ENCODE measurements at places on chromosomes 3 and 15.

DNA sequence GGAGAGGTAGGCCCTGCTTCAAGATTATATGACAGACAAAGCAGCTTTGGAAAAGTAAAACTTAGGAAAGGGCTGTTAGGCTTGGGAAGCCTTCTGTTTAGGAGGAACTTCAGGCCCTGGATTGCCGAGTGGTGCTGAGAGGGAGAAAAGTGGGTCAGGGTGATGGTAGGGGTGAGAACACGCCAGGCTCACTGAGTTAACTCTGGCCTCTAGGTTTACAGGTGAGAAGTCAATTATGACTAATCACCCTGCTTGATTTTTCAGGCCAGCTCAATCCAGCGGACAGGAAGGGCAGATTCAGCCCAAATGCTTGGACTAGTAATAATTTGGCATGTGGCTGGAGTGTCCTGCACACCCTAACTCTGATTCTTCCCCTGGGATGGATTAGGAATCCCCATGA, 365.1 kb upstream of the LMCD1 start:
- no peak for DNase-seq

GRCh38 chr3:54783611-54784010, 144.2 kb downstream of the LRTM1 start:
- no peak for DNase-seq

GRCh38 chr3:151404316-151404715, 19.8 kb upstream of the P2RY12 start:
- DNase-seq: no peak

DNA sequence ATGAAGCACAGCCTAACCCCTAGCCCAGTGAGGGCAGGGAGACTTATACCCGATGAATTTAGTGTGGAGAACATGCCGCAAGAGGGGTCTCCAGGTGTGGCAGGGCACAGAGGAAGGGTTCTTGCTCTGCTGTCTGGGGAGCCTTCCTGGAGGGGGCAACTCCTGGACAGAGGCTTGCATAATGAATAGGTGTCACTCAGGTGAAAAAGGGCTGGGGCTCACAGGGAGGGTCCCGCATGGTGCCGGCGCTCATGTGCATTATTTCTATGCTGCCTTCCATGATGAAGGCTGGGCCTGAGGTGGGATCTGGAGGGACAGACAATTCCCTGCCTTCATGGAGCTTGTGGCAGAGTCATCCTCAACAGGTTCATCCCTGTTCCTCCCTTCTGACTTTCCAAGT, 51.5 kb downstream of the ITGA11 start:
- DNase-seq: no peak

DNA sequence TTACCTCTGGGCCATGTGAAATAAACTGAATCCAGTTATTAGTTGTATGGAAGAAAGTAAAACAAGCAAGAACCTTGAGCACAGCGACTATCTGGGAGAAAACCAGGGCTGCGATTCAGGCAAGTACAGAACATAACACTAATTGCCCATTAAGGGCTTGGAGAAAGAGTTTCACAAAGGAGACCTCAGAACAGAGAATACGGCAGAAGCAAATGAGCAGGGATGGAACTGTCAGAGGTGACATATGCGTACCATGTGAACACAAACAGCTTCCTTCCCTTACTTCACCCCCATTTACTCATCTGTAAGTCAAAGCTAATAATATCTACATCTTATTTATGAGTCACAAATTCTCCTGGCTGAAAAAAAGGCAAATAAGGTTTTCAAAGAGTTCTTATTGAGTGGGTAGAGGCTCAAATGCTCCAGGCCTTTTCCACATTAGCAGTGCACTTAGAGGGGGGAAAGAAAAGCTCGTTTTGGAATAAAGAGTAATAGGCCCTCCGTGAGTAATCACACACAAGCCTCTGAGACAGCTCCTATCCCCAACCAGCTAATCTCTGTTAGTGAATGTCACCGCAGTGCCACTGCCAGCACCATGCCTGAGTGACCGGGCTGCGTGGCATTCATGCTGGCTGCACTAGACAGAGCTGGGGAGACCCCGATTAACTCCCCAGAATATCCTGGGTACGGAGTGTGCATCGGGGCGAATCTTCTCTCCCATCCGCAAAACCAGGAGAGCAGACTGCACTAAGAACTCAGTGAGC, 2.6 kb downstream of the PCSK6 start:
- no peak for DNase-seq

DNA sequence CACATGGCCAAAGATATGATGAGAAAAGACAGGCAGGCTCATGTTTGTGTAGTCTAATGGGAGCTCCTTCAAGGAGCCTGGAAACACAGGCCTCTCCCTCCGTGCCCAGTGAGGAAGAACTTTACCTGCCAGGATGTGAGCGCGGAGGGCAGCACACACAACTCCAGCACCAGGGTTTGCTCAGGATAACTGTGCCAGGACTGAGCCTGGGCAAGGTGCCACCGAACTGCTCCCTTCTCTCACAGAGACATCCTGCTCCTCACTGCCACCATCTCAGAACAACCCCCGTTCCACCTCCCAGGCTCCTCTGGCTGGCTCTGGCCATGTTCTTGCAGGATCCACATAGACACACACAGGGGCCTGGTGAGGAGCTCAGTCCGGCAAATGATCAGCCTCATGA, 87.4 kb downstream of the NUP210 start:
- DNase-seq: no peak

DNA sequence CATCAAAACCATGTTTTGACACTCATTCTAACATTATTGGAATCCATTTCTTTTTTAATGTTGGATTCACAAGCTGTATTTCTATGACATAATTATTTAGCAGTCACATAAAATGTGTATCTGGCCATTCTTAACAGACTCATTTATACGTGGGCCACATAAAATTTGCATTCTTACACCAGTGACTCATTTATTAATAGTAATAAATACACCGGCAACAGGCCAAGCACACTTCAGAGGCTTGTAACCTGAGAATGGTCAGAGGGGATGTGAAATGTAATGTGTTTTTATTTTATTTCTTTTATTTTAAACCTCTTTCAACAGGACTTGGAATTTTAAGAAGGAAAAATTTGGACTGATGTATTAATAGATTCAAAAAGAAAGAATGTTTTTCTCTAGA, 384.9 kb upstream of the RARB start:
- no peak for DNase-seq

DNA sequence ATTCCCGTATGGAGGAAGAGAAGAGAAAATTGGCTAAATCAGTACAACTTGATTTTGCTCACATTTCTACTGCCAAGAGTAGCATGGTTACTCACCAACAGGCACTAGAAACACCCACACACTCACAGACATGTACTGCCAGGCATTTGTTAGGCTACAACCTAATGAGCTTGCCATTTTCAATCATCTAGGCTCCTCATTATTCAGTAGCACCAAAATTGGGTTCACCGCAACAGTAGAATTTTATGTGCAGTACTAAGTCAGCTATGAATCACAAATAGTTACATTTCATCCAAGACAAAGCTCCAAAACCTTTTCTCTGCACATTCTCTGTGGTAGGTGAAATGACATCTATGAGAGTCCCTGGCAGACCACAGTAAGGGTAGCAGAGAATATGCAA, 15.0 kb upstream of the THUMPD3 start:
- DNase-seq: no peak

- no peak for DNase-seq
Measured at GRCh38 chr3:89278302-89279025, 171.0 kb downstream of the EPHA3 start.

GRCh38 chr15:26712335-26712734, 60.5 kb downstream of the GABRB3 start:
- DNase-seq: no peak

GRCh38 chr3:23795096-23795495, 10.7 kb upstream of the UBE2E1 start:
- DNase-seq: no peak

GRCh38 chr15:63296195-63296594, 18.8 kb downstream of the APH1B start:
- no peak for DNase-seq

- no peak for DNase-seq
Measured at GRCh38 chr3:157614896-157615295, 111.7 kb upstream of the VEPH1 start.

- DNase-seq: no peak
Measured at GRCh38 chr15:64233299-64233698, 70.5 kb upstream of the PPIB start.

- DNase-seq: no peak
Measured at GRCh38 chr3:99669879-99670555, 31.6 kb downstream of the COL8A1 start.

DNA sequence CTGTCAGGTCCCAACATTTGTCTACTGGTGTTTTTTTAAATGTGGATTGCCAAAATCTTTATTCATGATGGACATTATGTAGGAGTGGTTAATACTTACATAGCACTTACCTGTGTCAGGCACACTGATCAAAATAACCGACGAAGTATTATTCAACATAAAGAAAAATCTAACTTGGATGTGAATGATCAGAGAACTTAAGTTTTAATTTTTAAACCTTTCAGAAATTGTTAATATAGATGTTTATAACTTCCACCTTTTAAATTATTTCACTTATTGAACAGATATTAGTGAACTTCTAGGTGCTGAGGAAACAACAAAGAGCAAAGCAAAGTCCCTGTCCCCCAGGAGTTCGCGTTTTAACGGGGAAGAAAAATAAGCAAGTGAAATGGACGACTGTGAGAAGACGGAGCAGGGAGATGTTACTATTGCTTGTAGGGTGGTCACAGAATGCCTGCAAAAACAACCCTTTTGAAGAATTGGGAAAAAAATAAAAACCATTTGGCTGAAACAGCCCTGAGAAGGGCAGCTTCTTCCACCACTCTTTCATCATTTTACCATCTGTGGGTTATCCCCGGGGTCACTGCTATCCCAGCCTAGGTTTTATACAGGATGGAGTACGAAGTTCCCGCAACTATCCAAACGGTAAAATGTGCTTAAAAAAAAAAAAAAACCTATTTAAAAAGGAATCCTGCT, 915 bp upstream of the APH1B start:
- DNase-seq: peak; percentile 74

DNA sequence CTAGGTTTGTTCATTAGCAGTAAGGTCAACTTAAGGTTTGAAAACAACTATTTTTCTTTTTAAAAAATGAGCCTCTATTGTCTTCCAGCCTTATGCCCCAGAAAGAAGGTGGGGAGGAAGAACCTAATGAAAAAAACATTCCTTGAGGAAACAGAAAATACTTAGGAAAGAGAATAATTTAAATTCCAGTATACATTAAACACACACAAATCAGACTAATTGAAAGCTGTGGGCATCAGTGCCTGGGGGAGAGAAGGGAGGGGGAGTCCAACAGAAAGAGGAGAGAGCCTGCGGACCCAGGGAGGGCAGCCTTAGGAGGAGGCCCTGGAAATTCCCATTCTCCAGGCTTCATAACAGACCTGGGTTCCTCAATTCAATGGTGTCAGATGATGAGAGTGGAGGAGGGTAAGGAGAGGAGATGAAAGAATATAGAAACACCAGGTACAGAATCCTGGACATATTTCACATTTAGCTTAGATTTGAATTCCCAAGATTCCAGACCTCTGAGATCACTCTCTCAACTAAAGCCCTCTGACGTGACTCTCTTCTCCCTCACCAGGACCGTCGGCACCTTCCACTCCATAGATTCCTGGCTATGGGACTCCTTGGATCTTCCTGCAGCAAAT, 320.5 kb upstream of the UMPS start:
- DNase-seq: no peak

- no peak for DNase-seq
Measured at GRCh38 chr3:39146611-39147591, 6.5 kb downstream of the CSRNP1 start.

- no peak for DNase-seq
Measured at GRCh38 chr3:32405155-32405554, 13.5 kb downstream of the CMTM7 start.

GRCh38 chr15:65978110-65978509, 108.8 kb downstream of the RAB11A start:
- DNase-seq: no peak

DNA sequence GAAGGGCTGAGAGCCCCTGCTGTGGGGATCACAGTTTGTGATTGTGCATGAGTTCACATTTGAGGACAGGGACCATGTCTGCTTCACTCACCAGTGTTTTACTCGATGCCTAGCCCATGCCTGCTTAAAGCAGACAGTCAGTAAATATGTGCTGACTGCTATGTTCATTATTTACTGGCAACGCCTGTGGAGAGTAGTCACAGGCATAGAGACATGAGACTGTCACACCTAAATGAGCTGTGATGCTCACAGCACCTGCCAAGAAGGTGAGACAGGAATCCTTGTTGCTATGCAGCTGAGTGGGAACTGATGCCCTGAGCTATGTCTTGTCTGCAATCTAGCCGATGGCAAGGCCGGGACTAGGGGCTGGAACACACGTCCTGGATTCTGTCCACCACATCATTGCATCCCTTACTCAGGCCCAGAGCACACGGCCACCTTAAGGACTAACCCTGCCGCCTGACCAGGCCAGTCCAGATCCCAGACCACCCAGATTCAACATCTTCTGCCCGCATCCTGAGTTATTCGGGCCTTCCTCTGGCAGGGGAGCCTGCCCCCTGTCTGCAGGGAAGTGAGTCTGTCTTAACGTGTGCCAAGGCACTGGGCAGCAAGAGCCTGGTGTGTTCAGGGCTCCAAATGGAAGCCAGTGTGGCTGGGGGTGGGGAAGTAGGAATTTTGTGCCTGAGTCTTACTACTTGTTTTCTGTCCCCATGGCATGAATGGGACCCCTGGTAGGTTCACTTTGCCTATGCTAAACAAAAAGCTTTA, 44.8 kb downstream of the FGD5 start:
- no peak for DNase-seq

GRCh38 chr3:55826731-55827496, 339.8 kb upstream of the WNT5A start:
- DNase-seq: no peak

GRCh38 chr3:138916824-138917223, 30.1 kb downstream of the FOXL2 start:
- no peak for DNase-seq

DNA sequence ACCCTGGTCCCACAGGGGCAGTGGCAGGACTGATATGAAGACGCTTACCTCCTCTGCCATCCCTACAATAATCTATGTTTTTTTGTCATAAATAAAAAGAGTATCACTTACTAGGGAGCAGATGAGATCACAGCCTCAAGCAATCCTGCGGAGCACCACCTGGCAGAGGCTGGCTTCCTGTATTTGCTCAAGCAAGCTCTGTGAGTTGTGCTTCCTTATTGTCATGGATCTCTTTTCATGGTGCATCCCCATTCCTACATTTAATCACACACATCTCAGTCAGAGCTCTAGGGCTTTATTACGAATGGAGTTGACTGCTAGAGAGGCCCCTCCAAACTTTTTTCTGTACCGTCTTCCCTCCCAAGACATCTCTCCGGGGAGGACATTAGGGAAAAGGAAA, 186.0 kb downstream of the UBE2E2 start:
- no peak for DNase-seq

GRCh38 chr3:51708216-51708845, 1.5 kb downstream of the GRM2 start:
- DNase-seq: no peak
